HTR-8/SVneo (cell line): ENCODE measurements at places on chromosomes 1 and 21.

DNA sequence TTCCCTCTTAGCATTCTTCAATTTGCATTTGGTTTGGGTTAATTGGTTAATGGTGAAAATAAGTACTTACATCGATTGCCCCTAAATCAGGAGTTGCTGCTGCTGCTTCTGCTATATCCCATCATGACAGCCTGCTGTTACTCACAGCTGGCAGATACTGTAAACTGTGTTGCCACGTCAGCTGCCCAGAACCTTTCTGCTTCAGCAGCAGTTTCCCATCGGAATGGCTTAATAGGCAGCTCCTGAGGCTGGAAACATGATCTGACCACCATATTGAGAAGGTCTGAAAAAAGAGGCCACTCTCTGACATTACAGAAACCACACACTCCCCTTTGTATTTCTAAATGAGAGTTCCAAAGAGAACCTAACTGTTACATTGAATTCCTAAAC is 14.3 kb upstream of the SEC16B start:
- no peak for DNase-seq

DNA sequence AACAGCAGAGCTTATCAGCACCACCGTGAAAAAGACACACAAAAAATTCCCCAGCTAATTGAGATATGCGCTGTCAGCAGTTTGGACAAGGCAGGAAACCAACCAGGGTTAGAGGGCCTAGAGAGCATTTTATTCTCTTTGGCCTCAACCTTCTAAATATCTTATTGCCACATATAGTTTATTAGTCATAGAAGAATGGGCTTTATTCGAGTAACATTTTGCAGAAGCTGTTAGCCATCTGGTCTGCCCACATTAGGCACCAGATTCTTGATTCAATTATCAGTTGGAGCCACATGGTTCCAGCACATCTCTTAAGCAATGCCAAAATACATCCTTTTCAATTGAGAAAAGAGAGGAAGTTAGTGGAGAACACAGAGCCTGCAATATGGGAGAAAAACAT is 109.9 kb upstream of the CXADR start:
- DNase-seq, result no peak

DNA sequence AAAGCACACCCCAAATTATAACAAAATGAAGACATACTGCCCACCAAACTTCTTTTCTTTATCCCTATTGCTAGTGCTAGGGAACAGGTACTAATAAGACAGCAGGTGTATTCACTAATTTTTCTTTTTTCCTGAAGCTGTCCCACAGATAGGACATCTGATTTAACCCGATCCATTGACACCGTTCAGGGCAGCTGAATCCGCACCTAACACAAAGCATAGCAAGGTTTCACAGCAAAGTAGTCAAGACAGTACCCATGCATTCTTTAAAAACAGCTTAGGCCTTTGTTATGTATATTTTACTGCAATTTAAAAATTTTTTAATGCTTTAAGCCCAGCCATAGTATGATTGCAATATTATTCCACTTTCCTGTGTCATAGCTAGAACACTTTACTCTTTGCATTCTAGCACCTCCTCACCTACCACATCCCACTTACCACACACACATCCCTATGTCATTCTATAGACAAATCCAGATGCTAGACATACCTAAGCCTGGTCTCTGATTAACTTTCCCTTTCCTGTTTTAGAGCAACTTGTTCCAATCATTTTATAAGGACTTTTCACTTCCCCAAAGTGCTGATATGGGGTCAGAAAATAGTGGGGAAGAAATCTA is 40.4 kb downstream of the GATAD2B start:
- DNase-seq, result no peak

DNA sequence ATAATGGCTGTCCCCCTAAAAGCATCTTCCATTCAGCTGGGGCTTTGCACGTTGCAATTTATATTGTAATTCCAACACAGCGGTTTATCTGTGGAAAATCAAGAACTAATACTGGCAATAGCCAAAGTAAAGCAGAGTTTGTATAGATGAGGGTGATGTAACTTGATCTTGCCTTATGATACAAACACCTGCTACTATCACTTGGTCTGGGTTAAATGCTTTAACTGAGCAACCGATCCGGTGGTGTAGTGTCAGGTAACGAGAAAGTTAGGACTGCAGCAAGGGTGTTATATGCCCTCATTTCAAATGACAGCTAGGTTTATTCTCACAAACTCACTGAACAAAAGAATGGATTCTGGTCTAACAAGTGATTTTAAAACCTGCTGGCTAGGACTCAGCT is 47.3 kb upstream of the PLPPR4 start:
- no peak for DNase-seq

- DNase-seq, result no peak
Measured at GRCh38 chr21:31370893-31371544, 27.0 kb upstream of the TIAM1 start.

GRCh38 chr1:9121496-9122409 is 7.1 kb downstream of the GPR157 start:
- DNase-seq, result no peak

DNA sequence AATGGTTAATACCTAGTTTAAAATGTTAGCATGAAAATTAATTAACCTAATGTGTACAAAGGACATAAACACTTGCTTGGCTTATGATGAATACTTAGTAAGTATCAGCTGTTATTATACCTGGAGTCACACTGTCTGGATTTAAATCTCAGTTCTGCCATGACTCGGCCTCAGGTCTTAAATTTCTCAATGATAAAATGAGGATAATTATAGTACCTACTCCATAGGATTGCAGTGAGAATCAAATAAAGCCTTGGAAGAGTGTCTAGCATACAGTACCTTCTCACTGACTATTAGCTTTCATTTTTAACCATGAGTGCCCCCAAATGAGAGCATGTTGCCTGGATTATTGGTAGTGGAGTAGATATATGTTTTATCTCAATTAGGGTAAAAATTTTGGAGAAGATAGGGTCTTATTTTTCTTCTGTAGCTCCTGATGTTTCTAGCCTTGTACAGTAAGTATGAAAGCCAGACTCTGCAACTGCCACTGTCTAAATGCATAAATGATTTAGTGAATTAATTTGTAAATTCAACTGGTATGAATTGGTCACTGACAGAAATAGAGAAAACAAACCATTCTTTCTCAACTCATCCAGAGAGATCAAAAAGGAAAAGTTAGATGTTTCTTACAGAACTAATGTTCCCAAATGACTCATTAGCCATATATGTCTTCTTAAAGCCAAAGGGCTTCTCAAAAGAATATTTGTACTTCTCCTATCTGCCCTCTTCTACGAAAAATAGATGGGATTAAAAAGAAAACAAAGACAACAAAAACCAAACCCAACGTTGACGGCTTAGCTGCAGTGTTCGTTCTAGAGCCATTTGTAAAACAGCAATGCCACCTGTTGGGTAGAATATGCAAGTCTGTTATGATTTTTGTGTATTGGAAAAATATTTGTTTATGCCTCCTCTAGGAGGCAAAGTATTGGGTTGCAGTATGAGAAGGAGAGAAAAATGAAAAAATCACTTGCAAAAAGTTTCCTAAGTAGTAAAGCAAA is 53.8 kb upstream of the MROH9 start:
- no peak for DNase-seq

DNA sequence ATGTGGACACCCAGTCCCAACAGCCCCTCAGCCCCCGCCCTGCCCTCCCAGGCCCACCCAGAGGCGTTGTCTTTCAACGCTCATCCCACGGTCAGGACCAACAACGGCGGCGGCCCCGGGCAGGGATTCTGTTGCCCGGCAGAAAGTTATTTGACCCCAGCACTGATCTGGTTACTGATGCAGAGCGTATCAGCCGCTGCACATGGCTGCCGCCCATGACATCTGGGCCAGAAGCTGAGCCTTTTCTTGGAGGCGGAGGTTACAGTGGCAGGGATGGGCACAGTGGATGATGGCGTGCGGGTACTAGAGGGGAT is 127.1 kb upstream of the ARHGEF16 start:
- no peak for DNase-seq

DNA sequence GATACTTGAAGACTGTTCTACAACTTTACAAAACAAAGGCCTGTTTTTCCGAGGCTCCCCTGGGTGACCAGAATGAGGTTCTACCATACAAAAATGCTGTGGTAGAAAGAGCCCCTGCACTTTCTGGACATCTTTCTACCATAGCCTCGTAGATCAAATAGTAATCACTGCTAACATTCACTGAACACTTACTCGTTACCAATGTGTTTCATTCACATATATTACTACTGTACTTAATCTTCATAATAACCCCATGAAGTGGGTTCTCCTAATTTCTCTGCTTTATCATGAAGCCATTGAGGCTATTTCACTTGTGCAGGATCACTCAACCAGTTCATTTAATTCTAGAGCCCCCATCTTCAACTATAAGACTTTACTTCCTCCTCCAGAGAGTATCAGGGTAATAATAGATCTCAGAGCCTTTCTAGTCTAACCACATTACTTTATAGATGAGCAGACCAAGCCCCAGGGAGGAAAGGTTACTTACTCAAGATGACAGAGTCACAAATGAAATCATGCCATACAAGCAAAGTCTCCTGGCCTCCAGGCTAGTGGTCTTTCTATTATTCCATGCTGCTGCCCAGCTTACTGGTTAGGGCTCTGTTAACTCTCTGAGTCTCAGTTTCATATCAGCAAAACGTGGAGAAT is 46.7 kb upstream of the OSBPL9 start:
- DNase-seq, result no peak

- no peak for DNase-seq
Measured at GRCh38 chr21:26684889-26685288, 111.8 kb upstream of the CYYR1 start.

- DNase-seq, result no peak
Measured at GRCh38 chr1:11541236-11541635, 62.3 kb downstream of the DISP3 start.

GRCh38 chr1:186442651-186443375 is 18.1 kb downstream of the PDC start:
- DNase-seq, result peak; percentile 3

- no peak for DNase-seq
Measured at GRCh38 chr1:46809904-46810303, 11.1 kb downstream of the CYP4B1 start.

- no peak for DNase-seq
Measured at GRCh38 chr1:20705203-20705755, 12.5 kb downstream of the KIF17 start.

DNA sequence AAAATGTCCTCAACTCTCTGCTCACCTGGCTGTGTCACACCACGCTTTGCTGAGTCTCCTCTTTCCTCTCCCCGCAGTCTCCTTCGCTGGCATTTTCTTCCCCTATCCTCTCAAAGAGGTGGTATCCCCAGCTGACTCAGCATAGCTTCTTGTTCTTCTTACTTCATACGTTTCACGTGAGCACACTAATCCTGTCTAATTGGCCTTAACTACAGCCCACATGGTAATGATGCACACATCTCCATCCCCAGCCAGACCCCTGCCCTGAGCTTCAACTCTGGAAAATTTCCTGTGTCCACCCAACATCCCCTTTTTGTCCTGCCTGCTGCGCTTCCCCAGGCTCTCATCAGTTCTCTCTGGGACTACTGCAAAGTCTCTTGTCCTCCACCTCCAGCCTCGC is 169.8 kb downstream of the TTLL7 start:
- DNase-seq, result no peak

DNA sequence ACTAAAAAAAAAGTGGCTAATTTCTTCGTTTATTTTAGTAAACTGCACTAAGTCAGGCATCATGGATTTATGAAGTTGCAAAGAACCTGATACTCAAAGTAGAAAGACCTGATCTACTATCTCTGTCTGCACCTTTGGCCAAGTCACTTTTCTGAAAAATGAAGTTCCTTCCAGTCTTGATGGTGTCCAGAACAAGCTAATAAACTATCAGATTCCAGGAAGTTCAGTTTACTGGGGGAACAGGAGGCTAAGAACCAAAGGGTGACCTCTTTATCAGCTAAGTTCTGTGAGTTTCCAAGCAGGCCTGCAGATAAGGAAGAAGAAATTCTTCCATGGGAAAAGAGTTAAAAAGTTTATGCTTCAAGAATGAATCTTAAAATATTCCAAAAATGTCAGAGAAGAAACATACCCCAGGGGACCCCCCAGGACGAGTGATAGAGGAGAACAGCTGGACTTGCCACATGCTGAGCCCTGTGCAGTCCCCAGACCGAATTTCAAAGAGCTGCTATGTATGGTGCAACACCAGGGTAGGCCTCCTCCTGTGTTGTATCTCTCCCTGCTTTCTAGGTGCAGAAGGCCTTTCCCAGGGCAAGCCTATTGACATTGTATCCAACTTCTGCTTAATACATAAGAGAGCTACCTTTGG is 72.8 kb upstream of the FGGY start:
- DNase-seq, result no peak

DNA sequence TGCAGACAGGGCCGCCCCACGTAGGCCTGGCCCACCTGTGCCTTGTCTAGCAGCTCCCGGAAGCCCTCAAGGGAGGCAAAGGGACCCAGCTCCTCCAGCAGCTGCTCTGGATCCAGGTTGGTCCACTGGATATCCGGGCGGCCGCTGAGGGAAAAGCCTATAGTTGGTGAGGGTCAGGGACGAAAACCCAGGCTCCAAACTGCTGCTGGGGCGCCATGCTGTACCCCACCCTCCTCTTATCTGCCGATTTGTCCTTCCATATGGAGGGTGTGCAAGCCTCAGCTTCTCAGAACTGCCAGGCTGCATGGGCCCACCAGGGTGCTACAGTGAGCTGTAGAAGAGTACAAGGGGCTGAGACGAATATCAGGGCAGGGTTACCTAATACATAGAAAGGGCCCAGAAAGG is 12.2 kb downstream of the PTCH2 start:
- no peak for DNase-seq

DNA sequence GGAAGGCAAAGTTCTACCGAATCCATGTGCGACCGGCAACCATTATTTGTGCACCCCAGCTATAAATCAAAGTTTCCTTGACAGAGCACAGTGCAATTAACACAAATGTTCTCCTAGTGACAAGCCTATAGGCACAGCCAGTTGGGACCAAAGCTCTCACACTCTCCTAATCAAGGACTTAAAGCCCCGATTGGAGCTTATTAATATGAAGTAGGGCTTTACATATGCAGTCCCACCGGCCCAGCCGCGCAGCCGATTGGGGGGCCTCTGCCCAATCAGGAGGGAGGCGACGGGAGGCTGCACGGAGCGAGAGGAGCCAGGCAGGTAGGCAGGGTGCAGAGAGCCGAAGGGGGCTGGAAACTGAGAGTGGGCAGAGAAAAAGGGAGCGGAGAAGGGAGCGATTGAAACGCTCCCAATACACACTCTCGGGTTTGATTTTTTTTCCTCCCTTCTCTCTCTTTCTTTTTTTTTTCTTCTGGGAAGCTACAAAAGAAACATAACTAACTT is at the start of gene ESRRG:
Gene ESRRG (minus strand): TSS at position 156 of the 507 bp plus-strand sequence. CDS start 130 bp downstream, at position 26.
- DNase-seq, result peak; percentile 6

DNA sequence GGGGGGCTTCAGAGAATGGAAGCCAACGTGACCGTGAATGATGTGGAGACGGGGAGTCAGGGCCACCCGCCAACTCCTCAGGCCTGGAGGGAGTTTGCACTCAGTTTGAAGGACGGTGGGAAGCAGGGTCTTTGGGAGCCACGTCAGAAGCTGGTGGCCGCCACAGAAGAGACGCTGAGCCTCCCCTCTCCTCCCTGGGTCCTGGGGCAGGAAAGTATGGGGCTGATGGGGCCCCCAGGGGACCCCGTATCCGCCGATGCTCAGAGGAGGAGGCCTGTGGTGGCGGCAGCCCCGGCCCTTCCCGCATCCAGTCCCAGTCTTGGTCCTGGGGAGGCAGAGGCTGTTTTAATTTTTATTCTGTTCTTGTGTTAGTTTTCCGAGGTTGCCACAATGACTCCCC is 188.6 kb upstream of the C1orf174 start:
- no peak for DNase-seq

- no peak for DNase-seq
Measured at GRCh38 chr1:107664982-107665925, 299.7 kb downstream of the VAV3 start.
